Large intestine (tissue), 12 donors: ENCODE measurements at places on chromosomes 7 and 10.

DNA sequence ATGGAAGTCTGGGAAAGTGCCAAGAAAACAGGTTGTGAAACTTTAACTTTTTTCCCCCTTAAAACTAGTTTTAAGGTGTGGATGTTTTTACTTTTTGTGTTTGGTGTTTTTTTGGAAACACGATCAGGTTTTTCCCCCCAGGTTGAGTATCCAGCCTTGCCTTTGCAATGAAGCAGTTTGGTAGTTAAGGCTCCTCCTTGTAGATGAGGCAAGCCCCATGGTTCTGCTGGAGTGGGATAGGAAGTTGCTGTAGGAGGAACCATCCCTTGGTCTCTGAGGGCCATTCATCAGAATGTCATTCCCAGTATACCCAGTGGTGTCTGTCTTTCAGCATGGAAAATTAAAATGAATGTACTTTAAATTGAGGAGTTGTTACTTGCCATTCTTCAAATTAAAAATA is 2.7 kb downstream of the CUL1 start:
- no peak for DNase-seq

DNA sequence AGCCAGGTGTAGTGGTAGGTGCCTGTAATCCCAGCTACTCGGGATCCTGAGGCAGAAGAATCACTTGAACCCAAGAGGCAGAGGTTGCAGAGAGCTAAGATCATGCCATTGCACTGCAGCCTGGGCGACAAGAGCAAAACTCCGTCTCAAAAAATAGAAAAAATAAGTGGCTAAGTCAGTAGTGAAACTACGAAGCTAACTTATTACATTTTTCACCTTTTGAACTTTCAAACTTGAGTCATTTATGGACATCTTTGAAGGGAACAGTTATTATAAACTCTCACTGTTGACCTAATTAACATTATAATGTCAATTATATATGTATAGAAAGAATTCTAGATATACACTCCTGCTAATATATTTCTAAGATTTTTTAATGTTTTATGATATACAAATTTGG is 541.5 kb upstream of the C7orf33 start:
- DNase-seq = no peak

DNA sequence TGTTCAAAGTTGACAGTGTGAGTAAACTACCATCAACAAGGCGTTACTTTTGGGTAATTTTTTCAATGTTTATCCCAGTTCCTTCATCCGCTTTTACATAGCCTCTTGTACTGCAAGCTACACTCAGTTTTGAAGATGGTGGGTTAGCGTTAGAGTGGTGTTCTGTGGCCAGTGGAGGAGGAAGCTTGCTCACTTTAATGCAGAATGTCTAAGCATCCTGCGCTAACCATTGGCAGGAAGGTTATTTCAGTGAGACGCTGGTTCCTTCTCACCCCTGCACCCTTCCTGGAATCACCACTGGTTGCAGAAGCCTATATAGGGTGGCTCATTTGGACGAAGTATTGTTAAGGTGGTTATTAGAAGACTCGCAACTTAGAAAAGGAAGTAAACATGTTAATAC is 159.1 kb downstream of the CELF2 start:
- no peak for DNase-seq

DNA sequence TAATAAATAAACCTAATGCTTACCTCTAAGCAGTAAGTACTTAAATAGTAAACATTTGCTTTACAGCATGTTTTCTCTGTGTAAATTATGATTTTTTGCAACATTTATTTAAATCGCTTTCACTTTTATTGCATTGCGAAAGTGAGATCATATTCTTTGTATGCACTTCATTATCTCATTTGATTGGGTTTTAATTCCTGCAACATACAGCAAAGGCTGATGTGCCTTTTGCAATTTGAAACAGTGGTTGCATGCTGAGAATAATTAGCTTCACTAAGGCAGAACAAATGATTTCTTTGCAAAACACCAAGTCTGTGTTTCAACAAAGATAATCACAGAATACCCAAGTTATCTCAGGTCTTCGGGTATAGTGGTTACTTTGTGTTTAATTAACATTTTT is 16.3 kb upstream of the THSD7A start:
- DNase-seq = no peak
